HepG2 (cell line): ENCODE measurements at places on chromosomes 2 and 18. TPM values are rescaled to one million over a fixed set of nuclear protein-coding genes. Genes with fewer than 3 reads are reported as not detected.

- no peak for DNase-seq
Measured at GRCh38 chr18:28735731-28736130, 558.8 kb upstream of the CDH2 start.

LCT gene
- total RNA-seq = not detected in 2 replicates

- DNase-seq = peak; percentile 21
Measured at GRCh38 chr2:7014174-7014640, 97.0 kb downstream of the RNF144A start.

ANKRD36 gene
- total RNA-seq = 6.1 and 27.3 TPM in 2 replicates

INPP5D gene
- 17.7 and 18.0 TPM in 2 replicates for total RNA-seq

DNA sequence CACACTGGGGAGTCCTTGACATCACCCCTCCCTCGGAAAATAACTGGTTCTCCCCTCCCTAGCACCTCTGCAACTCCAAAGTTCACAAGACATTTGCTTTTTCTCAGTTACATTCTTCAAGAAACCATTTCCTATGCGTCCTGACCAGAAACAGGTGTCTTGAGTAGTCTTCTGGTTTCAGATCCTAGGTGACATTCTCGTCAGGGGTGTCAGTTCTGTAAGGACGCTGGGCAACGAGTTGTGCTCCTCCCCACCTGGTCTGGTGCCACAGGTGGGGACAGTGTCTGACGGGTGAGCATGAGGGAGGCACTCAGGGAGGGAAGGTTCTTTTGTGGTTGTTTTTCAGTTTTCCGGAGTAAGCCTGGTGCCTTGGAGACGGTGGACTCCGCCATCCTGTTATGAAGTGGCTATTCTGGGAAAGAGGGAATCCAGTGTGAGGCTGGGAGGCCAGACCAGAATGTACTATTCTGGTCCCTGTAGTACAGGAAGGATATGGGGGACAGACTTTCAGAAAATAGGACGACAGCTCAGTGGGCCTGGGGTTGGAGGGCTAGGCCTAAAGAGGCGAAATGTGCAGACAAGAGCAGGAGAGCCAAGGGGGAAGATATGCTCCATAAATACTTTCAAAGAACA lies 50.6 kb downstream of the EPAS1 start:
- DNase-seq = no peak

DNA sequence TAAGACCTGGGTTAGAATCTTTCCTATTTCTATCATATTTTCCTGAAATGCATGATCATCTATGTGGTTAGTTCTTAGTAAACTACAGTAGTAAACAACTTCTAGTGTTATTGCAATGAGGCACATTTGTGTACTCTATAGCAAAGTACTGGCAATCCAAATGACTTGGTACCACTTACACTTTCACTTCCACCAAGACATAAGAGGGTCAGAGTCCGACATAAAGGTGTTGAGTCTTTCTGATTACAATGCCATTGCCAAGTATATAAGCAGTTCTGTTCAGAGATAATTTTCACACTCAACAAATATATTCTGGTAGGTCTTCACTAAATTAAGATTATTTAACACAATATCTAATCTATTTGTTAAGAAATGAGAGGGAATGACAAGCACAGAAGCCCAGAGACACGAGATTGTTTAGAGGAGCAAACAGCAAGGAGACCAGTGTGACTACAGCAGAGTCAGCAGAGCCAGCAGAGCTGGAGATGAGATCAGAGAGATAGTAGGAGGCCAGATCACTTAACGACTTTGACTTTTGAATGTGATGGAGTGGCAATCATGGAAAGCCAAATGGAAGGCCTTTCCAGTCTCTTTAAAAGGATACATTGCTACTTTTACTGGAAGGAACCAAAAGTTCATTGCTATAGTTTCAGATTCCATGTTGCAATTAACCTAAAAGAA lies 27.5 kb downstream of the SOS1 start:
- no peak for DNase-seq
